ENCODE measurements at places on chromosomes 7 and 10.

GRCh38 chr7:99791021-99791420, 7.0 kb upstream of the CYP3A4 start:
- DNase-seq: no peak

DNA sequence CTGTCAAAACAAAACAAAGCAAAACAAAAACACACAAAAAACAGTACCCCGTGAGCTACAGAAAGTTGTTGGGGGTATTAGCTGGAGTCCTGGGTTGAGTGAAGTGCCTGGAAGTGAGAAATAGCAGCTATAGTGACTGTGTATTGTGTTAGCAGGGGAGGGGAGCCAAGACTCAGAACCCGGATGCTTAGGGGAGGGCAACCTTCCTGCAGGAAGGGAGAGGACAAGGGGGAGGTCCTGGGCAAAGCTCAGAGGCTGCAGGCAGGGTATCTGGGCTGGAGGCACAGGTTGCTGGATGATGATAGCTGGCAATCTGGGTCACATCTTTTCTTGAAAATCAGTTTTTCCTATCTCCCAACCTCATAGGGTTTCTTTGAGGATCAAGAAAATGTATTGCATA, 75.8 kb upstream of the PARD3 start:
- no peak for DNase-seq

GRCh38 chr10:4941540-4942330, 21.5 kb upstream of the AKR1C1 start:
- DNase-seq: no peak

DNA sequence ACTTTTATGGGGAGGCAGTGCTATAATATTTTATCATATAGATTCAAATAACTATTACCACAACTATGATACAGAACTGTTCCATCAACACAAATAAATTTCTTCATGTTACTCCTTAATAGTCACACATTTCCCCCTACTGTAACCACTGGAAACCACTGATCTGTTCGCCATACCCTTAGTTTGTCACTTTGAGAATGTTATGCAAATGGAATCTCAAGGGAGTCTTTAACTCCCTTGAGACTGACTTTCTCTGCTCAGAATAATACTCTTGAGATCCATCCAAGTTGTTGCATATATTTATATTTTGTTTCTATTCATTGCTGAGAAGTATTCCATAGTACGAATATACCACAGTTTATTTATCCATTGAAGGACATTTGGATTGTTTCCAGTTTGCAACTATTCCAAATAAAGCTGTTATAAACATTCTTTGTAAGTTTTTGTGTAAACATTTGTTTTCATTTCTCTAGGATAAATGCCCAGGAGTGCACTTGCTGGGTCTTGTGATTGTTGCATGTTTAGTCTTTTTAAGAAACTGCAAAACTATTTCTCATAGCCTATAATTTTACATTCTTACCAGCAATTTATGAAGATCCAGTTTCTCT, 19.7 kb upstream of the PON2 start:
- no peak for DNase-seq

DNA sequence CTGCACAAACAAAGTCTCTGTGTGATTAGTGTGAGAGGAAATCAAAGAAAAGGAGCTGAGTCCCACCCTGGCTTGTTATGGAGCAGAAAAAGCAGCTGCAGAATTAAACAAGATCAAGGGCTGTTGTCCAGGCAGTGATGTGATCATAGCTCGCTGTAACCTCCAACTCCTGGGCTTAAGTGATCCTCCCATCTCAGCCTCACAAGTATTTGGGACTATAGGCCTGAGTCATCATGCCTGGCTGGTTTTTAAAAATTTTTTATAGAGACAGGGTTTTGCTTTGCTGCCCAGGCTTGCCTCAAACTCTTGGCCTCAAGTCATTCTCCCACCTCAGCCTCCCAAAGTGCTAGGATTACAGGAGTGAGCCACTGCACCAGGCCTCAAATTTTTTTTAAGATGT, 88.9 kb downstream of the IPMK start:
- DNase-seq: peak; percentile 20

- DNase-seq: no peak
Measured at GRCh38 chr10:67151471-67151870, 225.6 kb downstream of the LRRTM3 start.

DNA sequence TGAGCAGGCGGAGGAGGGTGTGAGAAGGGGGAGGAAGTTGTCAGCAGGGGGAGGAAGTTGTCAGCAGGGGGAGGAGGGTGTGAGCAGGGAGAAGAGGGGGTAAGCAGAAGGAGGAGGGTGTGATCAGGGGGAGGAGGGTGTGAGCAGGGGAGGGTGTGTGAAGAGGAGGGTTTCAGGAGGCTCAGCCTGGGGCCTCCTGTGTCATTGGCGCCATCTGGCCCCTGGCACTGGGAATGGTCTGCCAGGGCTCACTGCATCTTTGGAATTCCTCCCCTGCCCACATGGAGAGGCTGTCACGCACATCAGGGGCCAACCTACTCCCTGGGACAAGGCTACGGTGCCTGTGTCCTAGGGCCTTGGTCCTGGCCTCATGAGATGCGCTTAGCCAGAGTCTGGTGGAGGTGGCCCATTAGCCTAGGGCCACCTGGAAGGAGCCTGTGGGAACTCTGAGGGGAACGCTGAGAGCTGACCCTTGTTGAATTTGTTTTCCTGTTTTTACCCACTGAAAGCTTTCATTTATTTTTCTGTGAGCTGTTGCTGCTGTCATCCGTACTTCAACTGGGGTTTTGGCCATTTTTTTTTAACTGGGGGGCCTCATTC, 18.0 kb downstream of the CAMK2B start:
- no peak for DNase-seq

DNA sequence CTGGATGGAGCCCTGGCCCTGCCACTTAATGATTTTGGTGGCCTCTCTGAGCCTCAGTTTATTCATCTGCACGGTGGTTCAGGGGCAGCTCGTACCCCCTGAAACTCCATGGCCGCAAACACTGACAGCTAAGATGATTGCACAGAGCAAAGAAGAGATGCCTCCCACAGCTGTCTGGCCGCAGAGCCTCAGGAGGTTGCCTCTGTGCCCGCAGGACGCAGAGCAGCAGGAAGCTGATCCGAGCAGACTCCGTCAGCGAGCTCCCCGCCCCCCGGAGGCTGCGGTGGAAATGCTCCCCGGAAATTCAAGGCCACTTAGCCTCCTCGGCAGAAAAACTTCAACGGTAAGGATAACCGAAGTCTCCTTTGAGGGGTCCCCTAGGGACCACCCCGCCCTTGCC, 30.2 kb upstream of the C10orf53 start:
- no peak for DNase-seq

GRCh38 chr10:101839002-101839401, 4.6 kb downstream of the KCNIP2 start:
- no peak for DNase-seq

DNA sequence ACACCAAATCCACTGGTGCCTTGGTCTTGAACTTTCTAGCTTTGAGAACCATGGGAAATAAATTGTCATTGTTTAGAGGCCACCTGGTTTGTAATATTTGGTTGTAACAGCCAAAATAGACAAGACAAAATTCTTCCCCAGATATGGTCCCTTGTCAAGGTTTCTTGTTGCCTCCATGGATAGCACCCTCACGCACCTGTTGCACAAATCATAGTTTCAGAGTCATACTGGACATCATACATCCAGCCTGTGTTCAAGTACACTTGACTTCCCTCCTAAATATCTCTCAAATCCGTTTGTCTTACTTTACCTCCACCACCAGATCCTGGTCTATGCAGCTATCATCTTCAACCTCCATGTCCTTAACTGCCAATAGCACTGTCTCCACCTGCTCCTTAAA, 256.7 kb upstream of the IGFBP3 start:
- no peak for DNase-seq

DNA sequence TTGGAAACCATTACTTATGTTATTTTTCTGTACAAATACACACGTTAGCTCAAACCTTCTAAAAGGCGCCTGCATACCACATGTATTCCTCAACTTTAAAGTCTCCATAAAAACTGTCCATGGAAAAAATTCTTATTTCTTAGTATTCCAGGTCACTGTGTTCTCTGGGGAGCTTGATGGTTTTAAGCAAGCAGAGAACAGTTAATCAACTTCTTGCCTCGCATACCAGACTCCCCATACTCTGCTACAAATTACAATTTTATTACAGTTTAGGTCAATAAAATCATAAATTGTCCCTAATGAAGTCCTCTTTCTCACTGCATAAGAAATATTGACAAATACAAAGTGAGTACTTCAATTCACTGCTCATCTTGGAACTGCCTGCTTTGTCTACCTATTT, 77.0 kb upstream of the GPR22 start:
- no peak for DNase-seq

- DNase-seq: no peak
Measured at GRCh38 chr7:2044883-2045471, 187.8 kb downstream of the MAD1L1 start.

GRCh38 chr7:92763636-92764423, 72.5 kb downstream of the CDK6 start:
- no peak for DNase-seq

- DNase-seq: no peak
Measured at GRCh38 chr10:132960631-132961419, 18.5 kb upstream of the CFAP46 start.

Measured in AG04450 (cell line).